Activated T-cell treated with anti-CD3 and anti-CD28 coated beads for 1 hour (primary cell): ENCODE measurements at places on chromosomes 7 and 10.

GRCh38 chr10:101609481-101609880 is 21.4 kb downstream of the DPCD start:
- DNase-seq, result no peak

DNA sequence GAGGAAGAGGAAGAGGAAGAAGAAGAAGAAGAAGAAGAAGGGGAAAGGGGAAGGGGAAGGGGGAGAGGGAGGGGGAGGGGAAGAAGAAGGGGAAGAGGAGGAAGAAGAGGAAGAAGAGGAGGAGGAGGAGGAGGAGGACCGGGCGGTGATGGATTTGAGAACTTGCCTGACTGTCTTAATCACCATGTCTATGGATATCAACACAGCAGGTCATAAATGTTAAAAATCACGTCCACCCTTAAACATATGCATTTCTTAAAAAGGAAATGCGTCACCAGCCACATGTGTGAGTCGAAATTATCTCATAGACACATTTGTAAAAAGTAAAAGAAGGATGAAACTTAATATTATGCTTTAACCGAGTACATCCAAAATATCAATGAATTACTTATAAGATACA is 42.1 kb upstream of the INSIG1 start:
- DNase-seq, result no peak

- no peak for DNase-seq
Measured at GRCh38 chr10:29830531-29831512, 196.1 kb upstream of the SVIL start.

- no peak for DNase-seq
Measured at GRCh38 chr10:30057894-30058556, 1.4 kb downstream of the JCAD start.
